ENCODE measurements at places on chromosomes 7 and 10.

- no peak for DNase-seq
Measured at GRCh38 chr7:94888551-94888950, 18.8 kb upstream of the PPP1R9A start.

GRCh38 chr7:88116235-88116795, 103.5 kb downstream of the SRI start:
- DNase-seq = no peak

- no peak for DNase-seq
Measured at GRCh38 chr7:26937939-26938623, 73.7 kb upstream of the SKAP2 start.

- no peak for DNase-seq
Measured at GRCh38 chr10:118925404-118926071, 104.0 kb upstream of the NANOS1 start.

GRCh38 chr10:43390759-43391158, 18.2 kb downstream of the HNRNPF start:
- DNase-seq = peak; percentile 74

GRCh38 chr7:92766461-92767003, 69.8 kb downstream of the CDK6 start:
- DNase-seq = no peak

DNA sequence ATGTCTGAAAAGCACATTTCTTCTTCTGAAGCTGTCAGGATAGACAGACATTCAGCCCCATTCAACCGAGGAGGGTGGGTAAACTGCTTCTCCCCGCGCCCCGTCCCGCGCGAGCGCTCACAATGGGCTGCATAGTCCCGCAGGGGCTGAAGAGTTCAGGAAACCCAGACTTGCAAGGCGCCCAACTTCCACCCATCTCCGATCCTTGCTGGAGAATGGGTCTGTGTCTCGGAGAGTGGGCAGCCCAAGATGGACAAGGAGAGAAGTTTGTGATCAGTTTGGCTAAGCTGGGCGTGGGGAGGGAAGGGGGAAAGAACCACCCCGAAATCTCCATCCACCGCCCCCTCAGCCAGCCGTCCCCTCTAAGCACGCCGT, 686 bp downstream of the AASS start:
- no peak for DNase-seq

DNA sequence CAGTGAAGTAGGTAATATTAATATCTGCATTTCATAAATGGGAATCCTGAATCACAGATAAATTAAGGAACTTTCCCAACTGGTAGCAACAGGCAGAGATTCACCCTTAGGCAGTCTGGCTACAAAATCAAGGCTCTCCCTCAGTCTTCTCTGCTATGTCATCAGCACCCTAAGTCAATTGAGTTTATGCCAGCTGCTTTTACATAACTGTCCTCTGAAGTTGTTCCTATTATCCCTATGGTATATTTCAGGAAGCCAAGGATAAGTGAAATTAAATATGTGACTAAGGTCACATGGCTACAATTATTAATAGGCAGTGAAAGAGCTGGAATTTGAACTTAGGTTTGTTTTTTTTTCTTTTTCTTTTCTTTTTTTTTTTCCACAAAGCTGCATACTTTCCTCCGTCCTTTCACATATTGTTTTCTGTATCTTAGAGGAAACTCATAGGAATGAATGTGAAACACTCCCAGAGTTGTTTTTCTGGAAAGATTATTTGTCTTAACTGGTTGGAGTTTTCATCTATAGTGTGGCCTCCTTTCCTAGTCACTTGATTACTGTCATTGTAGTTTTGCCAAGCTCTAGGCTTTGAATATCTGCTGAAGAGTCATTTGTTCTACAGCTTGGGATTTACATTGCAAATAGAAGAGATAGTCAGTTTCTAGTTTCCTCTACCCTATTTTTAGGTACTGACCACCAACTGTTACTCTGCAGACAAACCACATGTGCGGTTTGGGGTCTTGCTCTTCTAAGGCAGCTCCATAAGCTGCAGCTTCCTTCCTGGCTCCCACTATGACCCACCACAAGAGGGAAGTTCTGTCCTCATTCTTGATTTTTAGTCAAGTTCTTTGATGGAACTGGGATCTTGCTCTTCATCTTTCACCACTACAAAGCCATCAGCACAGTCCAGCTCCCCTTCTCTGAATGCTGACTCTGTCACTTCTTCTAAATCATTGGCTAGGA, 338.0 kb upstream of the KIAA1217 start:
- DNase-seq = no peak

GRCh38 chr7:46525876-46526275, 604.8 kb upstream of the IGFBP3 start:
- DNase-seq = no peak

DNA sequence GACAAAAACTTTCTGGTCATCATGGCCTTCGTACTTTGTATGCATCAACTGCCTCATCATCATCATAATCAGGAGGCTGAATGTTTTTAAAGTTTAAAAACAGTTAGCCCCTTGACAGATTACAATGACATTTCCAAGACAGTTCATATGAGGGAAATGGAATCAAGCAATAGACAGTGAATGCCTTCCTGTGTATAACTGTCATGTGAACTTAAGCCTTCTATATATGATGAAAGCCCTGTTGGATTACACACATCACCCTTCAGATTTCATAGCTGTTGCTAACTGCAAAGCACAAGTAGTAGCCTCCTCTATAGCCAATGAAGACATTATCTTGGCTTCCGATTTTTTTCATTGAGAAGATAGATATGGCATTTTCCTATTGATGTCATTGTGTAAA, 154.0 kb downstream of the PLXDC2 start:
- DNase-seq = no peak

DNA sequence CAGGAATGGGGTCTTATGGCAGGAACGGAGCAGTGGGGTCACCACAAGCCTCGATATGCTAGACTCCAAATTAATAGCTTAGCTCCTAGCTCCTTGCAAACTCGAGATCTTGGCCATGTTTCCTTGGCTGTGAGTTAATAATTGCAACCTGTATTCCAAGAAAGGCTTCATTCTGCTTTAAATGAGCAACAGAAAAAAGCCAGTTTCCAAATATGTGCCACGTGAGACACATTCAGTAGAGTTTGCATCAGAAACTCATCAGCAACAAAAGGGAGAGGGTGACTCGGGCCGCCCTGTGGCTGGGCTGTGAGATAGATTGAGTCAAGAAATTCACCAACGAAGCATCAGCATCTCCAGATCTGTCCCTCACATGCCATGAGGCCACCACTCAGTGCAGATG, 112.0 kb downstream of the NPTX2 start:
- no peak for DNase-seq

GRCh38 chr7:106836816-106837215, 28.3 kb upstream of the PIK3CG start:
- no peak for DNase-seq

- DNase-seq = no peak
Measured at GRCh38 chr7:137094-137891, 55.1 kb upstream of the FAM20C start.

DNA sequence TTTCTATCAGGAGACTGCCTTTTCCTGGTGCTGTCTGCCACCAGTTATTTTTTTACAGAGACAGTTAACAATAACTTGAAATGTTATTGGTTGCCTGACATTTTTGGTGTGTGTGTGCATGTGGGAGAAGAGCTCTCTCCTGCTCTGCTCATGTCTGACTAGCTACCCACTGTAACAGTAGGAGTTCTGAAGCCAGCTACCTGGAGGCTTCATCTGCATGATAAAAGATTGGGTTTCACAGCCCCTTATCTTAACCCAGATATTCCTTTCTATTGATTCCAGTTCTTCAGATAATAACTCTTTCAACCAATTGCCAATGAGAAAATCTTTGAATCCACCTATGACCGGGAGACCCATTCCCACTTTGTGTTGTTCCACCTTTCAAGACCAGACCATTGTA, 237.4 kb upstream of the PPP1R3A start:
- no peak for DNase-seq

DNA sequence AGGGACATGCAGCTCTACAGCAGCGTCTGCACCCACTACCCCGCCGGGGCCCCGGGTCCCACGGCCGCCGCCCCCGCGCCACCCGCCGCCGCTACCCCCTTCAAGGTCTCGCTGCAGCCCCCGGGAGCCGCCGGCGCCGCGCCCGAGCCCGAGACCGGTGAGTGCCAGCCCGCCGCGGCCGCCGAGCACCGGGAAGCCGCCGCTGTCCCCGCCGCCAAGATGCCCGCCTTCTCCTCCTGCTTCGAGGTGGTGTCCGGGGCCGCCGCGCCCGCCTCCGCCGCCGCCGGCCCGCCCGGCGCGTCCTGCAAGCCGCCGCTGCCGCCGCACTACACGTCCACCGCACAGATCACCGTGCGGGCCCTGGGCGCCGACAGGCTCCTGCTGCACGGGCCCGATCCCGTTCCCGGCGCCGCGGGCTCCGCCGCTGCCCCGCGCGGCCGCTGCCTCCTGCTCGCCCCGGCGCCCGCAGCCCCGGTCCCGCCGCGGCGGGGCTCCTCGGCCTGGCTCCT, 631 bp downstream of the OTUD1 start:
- no peak for DNase-seq

- DNase-seq = peak; percentile 74
Measured at GRCh38 chr10:61974601-61975390, 73.3 kb downstream of the ARID5B start.

- no peak for DNase-seq
Measured at GRCh38 chr7:105764506-105764905, 111.9 kb downstream of the ATXN7L1 start.

- DNase-seq = no peak
Measured at GRCh38 chr10:30017556-30017955, 41.8 kb downstream of the JCAD start.

DNA sequence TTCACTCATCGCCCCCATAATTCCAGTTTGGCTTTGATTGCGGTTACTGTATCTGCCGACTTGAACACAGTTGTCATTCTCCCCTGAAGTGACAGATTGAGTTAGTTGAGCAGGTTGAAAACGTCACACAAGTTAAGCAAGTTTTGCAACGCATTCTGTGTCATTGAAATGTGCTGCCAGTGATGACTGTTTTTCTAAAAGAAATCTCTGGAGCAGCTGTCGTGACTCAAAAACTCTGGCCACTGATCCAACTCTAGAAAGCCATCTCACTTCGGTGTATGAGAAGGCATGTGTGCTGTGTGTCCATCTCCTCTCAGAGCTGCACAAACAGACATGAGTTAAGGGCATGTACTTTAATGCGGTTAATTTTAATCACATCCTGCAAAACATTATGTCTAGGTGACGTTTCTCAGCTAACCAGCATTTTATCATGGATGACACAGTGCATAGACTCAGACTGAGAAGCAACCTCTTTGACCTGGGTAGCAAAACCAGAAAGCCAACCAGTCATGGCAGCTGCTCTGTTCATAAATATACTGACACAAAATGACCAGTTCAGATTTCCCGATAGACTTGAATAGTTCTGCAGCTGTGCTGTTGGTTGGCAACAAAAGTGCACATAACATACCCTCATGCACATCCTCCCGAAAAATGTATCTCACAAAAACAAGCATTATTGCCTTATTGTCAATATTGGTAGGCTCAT, 69.3 kb downstream of the CSTF2T start:
- DNase-seq = no peak

GRCh38 chr7:95843286-95843685, 70.9 kb downstream of the DYNC1I1 start:
- no peak for DNase-seq

DNA sequence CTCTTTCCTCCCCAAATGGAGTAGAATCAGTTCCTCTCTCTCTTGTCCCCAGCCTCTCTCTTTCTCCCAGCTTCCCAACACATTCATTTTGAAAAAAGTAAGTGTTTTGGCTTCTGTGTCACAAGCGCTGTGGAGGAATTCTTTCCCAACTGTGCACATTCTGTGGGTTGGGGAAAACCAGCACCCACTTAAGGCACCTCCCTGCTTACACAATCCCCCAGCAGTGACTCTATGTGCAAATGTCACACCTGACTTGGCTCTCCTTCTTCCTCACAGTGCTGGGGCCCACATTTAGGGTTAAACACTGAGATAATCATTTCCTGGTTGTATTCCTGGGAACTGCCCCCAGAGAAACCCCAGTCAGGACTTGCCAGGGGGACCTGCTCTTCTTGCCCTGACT, 358.1 kb upstream of the ZNF32 start:
- no peak for DNase-seq

- DNase-seq = no peak
Measured at GRCh38 chr7:32616625-32617024, 121.3 kb downstream of the AVL9 start.

GRCh38 chr7:53690411-53690810, 655.0 kb downstream of the POM121L12 start:
- DNase-seq = no peak

- DNase-seq = no peak
Measured at GRCh38 chr7:94176694-94177200, 172.6 kb upstream of the BET1 start.

- DNase-seq = peak; percentile 10
Measured at GRCh38 chr10:133257489-133258065, 19.1 kb downstream of the ADAM8 start.

- DNase-seq = no peak
Measured at GRCh38 chr10:124040451-124041188, 52.8 kb downstream of the CHST15 start.

DNA sequence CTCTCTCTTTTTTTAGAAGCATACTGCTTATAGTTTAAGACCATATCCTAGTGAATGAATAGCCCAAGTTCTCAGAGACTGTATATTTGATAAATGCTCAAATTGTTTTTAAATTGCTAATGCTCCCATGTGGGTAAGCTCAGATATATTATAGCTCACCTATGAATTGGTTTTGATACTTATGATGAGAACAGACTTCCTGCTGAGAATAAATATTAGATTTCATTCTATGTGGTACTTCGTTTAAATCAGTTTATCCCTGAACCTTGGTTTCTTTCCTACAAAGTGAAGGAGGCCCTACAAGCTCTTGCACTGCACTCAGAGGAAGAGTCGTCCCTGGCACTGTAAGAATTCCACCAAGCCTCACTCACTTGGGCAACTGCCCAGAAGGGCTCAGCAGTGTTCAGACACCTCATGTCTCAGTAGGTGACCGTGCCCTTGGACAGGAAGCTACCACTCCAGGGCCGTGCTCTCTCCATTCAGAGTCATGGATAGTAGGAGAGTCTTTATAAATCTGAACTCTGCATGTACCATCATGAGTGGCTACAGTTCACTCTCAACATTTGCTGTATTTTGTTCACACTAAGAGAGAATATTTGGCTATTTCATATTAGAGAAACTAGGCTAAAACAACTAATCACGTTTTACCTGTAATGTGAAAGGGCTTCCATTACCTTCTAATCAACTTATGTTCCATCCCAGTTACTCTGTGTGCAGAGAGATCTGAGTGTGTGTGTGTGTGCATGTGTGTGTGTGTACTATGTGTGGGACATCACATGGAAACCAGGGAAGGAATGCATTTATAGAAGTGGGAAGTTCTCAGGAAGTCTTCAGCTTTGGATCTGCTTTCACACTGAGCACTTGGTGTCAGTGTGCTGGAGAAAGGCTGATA, 93.8 kb downstream of the PTPRE start:
- DNase-seq = peak; percentile 24

DNA sequence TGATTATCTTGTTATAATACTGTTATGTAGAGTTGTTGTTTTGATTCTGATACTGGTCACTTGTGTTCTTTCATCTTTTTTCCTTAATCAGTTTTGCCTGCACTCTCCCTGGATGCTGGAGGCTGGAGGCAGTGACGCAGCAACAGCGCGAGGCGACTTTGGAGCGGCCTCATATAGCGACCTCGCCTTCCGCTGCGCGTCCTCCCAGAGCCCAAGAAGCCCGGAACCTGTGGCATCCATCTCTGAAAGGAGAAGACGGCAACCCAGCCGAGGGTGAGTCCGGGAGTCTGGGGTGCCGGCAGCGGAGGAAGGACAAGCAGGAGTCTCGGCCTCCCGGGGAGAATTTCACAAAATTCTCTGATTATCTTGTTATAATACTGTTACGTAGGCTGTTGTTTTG, 161.2 kb downstream of the ZNF33B start:
- no peak for DNase-seq

- no peak for DNase-seq
Measured at GRCh38 chr10:6034371-6034770, 27.8 kb downstream of the IL2RA start.

GRCh38 chr10:1977461-1977860, 240.1 kb upstream of the ADARB2 start:
- DNase-seq = no peak
